AG10803 (cell line): ENCODE measurements at places on chromosomes 11 and 22.

DNA sequence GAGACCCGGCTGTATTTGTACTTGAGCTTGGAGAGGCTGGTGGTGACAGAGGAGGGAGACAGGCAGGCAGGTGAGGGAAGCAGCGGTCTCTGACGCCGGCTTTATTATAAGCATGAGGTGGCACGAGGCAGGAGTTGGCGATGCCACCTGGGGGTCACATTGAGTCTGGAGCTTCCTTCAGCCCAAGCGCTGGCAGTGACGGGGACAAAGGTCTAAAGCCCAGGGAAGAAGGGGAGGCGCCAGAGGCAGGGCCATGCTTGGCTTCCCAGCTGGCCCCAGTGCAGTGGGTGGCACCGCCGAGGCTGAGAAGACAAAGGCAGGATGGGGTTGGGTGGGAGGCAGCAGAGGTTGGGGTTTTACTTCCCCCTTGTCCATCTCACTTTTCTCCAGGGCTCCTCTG is 4.5 kb downstream of the FXYD2 start:
- no peak for DNase-seq

GRCh38 chr11:76614471-76615179 is 55.9 kb downstream of the LRRC32 start:
- peak; percentile 62 for DNase-seq

DNA sequence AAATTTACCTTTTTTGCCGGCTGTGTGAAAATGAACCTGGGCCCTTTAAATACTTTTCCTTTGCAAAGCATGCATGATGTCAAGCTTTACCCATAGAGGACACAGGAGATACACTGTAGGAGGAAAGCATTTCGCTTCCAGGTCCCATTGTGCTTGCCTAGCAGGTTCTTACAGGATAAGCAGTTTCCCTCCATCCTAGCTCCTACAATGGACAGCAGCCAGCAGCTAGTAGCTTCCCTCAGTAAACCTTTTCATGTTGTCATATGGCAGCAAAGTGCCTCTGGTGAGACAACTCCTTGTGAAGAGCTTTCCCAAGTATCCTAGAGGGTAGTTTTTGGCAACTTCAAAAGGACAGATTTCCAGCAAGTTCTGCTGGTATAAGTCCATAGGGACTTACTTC is 78.4 kb downstream of the RBFOX2 start:
- DNase-seq, result no peak

DNA sequence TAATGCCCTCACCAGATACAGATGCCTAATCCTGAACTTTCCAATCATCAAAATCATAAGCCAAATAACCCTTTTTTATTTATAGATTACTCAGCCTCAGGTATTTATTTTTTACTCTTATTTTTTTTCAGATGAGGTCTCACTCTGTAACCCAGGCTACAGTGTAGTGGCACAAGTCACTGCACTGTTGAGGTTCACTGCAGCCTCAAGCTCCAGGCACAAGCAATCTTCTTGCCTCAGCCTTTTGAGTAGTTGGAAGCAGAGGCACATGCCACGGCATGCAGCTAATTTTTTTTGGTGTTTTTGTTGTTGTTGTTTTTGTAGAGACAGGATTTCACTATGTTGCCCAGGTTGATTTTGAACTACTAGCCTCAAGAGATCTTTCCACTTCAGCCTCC is 49.5 kb downstream of the TTC28 start:
- DNase-seq, result no peak

DNA sequence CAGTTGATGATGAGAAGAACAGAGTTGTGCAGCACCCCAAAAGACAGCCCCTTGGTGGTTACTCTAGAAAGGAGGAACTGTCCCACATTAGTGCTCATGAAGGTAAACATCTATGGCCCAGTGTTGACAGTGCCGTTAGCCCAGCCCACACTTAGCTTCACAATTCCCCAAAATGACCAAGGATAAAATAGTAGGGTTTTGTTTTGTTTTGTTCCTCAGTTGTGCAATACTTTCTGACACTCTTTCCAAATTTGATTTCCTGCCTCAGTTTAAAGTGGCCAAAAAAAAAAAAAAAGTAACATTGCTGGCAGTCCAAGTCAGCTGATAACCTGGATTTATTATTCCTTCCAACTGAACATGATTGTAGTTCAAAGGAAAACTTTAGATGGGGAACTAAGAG is 269.4 kb downstream of the TMEM135 start:
- DNase-seq, result no peak

DNA sequence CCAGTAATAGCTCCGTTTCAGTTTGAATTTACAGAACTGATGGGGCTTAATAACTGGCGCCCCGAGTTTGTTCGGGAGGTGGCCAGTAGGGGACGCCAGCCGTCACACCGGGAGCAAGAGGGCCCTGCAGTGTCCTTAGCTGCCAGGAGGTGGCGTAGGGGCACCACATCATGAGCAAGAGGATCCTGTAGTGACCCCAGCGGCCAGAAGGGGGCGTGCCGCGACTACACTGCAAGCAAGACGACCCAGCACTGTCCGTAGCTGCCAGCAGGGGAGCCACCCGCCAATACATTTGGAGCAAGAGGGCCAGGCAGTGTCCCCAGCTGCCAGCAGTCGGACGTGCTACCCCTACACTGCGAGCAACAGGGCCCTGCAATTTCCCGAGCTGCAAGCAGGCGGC is 663.7 kb upstream of the B3GAT1 start:
- DNase-seq, result peak; percentile 24

- no peak for DNase-seq
These were observed 839.2 kb downstream of the TBC1D22A start for GRCh38 chr22:47601666-47602065.

GRCh38 chr22:39984006-39984405 is 10.7 kb upstream of the FAM83F start:
- DNase-seq, result no peak

DNA sequence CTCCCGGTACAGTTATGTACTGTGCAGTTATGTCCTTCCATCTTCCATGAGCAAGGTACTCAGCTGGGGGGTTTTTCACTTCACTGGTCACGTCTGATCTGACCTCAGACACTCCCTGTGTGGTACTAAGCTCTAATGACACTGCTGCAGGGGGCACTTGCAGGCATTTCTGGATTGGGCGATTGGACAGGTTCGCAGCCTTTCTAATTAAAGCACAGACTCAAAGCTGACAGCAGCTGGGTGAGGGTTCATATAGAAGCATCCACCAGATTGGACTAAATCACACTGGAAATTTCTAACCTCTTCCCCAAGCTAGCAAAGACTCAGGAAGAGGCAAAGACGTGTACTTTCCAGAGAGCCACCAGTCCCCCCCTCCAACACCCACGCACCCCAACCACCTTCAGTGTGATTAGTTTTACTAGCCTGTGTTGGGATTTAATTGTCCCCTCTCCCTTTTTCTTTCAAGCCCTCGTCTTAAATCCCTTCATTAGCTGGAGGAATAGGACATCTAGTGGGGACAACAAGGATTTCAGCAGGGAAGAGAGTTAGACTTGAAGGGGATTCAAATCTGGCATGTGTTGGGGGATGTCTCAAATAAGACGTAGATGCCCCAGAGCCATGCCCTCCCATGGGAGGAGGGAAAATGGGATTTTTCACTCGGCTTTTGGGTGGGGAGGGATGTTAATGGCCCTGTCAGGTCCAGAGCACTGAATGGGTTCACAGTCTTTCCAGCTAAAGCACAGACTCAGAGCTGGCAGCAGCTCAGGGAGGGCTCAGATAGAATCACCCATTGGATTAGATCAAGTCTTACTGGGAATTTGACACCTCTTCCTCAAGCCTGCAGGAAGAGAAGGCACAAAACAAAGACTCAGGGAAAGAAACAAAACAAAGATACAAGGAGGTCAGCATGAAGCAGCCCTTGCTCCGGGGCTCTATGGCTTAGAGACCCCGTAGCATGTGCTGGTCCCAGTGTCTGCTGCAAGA is 10.9 kb downstream of the INS start:
- peak; percentile 47 for DNase-seq

DNA sequence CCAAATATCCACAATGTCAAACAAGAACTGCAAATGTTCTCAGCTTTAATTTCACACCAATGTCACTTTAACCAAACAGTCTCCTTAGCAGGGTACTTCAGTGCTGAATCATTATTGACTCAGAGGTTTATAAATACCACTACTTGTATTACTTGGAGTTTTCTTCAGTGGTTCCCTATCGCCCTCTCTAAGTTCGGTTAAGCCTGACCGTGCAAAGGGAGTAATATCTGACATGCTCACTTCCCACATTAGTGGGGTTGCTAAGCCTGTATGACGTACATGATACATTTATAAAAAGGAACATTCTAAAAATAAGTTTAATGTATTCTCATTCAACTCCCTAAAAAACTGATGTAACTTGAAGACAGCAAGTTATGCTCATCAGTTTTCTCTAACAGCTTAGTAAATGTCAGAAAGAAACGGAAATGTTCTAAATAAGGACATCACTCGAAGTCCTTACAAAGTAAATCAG is 93.1 kb upstream of the ZC3H12C start:
- DNase-seq, result peak; percentile 96

GRCh38 chr11:70191495-70192140 is 11.5 kb upstream of the FADD start:
- DNase-seq, result peak; percentile 44

DNA sequence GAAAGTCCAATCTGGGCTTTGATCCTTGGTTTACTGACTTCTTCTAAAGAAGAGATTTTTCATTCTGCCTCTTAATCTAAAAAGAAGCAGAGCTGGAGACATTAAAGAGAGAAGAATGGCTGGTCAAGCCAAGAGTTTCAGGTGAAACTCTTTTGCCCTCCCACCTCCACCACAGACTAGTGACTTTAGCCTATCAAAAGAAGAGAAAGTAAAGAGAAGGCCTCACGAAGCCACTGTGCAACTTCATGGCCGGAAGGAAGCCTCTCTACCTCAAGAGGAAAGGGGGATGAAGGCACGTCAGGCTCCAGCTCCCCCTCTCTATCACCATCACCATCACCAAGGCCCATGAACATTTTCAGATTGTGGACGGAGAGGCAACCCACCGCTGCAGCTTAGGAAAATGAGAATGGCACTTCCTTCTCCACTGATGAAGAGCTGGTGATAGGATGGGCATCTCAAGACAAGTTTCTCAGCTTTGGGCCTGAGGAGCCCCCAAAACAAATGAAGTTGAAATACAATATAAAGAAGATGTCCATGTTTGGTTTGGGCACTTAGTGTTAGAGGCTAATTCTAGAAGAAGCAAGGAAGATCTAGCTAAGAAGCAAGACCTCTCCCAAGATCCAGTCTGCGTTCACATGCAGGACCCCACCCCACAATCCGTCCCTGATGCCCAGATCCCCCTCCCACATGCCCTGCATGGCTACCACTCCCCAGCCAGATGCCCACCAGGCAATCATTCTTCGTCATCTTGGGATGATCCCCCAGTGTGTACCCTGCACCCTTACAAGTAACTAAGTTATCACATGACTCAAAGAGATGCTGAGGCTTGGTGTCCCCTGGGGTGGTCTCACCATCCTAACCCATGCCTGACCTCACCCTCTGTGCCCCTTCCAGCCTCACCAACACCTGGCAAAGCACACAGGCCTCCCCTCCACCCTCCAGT is 52.6 kb downstream of the IGSF9B start:
- no peak for DNase-seq

DNA sequence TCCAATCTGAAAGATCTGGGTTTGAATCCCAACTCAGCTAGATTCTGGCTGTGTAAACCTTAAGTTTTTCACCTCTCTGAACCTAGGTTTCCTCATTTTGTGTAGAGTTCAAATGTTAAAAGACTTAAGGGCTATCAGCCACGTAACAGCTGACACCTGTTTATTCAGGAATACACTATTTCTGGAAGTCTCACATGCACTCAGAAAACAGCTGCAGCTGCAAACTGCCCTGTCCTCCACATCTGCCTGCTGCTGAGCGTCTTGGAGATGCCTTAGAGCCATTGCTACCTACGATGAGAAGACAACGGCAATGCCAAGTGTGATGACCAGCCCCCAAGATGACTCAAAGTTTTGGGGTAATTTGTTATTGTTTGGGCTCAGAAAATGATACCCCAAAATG is 6.7 kb upstream of the TRIM44 start:
- no peak for DNase-seq

GRCh38 chr11:46393231-46393616 is 1.6 kb upstream of the CHRM4 start:
- DNase-seq, result no peak

DNA sequence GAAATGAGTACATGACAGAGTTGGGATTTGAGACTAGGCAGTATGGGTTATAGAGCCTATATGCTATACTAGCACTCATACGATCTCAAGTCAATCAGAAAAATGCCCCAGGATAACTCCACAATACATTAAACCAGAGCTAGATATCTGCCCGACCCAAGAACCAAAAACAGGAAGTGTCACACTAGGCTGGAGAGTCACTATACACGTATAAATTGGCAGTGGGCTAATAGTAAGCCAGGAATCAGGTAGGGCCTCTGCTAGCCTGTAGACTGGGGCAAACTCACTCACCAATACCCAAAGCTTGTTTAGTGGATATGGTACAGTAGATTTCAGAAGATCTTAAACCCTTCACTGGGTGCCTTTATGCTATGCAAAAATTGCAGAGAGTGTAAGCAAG is 16.2 kb upstream of the EIF4G2 start:
- DNase-seq, result no peak

DNA sequence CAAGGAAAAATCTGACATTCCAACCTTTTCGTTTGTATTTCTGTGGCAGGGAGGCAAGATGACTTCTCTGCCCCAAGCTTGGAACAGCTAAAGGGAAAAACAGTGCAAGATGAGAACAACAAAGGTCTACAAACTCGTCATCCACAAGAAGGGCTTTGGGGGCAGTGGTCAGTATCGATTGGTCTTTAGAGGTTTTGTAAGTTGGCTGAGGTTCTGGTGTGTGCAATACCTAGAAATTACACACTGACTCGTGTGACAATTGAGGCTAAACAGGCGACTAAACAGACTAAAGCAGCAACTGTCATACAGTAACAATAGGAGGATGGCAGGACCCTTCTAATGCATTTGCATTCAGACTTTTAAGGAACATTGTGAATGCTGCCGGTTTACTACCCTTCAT is 994 bp downstream of the DEPDC5 start:
- DNase-seq, result no peak

GRCh38 chr11:31824879-31825837 is 14.0 kb upstream of the PAX6 start:
- no peak for DNase-seq

GRCh38 chr11:130798801-130799200 is 117.5 kb downstream of the SNX19 start:
- DNase-seq, result peak; percentile 24

GRCh38 chr11:17508306-17508705 is 31.7 kb upstream of the ABCC8 start:
- DNase-seq, result no peak

- DNase-seq, result peak; percentile 22
These were observed 697 bp downstream of the RNF169 start for GRCh38 chr11:74749127-74749964.

GRCh38 chr22:39254789-39255298 is 10.1 kb upstream of the PDGFB start:
- peak; percentile 51 for DNase-seq

GRCh38 chr11:36088266-36088972 is 144.6 kb downstream of the LDLRAD3 start:
- peak; percentile 59 for DNase-seq
